Foreskin keratinocyte (primary cell): ENCODE measurements at places on chromosomes 5 and 9. TPM values are rescaled to one million over a fixed set of nuclear protein-coding genes. Genes with fewer than 3 reads are reported as not detected.

GRCh38 chr5:170632985-170633234 is 129.1 kb downstream of the KCNIP1 start:
- no peak for DNase-seq

DNA sequence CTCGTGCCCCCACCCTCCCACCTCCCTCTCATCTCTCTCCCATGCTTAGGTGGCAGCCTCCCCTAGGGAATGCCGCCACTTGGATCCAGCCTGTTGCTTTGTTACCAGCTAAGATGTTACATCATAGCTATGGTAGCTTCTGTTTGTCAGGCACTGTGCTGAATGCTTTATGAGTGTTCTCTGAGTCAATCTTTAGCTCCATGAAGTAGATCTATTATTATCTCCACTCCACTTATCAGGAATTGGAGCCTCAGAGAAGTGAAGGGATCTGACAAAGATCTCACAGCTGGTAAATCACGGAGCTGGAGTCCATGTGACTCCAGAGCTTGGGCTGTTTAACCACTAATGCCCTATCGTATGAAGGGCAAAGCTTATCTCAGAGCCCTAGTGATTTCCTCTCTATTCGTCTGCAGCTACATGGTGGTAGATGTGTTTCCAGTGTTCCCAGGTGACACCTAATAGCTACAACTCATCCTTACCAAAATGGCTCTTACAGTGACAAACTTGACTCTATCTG is 54.1 kb downstream of the GARNL3 start:
- DNase-seq: peak; percentile 84

The SFXN1 gene
- total RNA-seq: 93.0 and 94.2 TPM in 2 replicates

The ACTBL2 gene
- 0.04 TPM in 1 of 2 replicates, not detected in the other for total RNA-seq
